ENCODE measurements at places on chromosomes 4 and X.

DNA sequence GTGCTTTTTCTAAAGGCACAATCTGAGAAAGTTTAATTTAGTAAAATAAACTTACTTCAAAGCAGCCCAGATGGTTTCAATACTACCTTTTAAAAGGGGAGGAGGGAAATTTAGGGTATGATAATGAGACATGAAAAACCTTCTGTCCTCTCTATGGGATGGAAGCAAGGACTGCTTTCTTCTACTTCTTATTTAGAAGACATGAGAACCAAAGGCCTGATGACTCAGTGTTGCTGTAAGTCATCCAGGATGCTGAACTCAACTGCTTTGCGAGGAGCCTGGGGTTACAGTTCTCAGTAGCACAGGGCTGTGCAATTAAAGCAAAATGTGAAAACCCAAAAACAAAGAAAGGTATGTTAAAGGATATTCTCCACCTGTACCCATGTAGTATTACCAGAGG, 140.8 kb upstream of the EDNRA start:
- DNase-seq: no peak

DNA sequence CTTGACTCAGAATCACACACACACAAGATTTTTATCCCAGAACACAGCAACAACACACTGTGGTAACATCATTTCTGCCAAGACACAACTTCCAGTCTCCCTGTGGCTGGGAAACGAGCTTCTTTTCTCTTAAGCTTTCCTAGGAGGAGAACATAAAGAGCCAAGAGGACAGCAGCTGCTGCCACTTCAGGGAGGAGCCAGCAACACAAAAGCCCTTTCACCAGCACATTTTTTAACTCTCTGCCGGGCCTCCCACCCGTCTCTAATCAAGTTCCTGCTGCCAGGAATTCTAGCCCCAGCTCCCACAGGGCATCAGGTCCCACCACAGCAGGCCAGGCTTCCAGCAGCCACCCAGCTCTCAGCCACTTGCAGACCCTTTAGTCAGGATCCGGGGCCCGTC, 22.4 kb downstream of the FAT1 start:
- DNase-seq: peak; percentile 92

GRCh38 chrX:148259990-148260389, 240.4 kb upstream of the AFF2 start:
- DNase-seq: no peak

GRCh38 chr4:71270901-71271300, 67.9 kb upstream of the SLC4A4 start:
- peak; percentile 11 for DNase-seq

- DNase-seq: no peak
Observed at GRCh38 chr4:102860611-102861324, 8.0 kb upstream of the CISD2 start.

DNA sequence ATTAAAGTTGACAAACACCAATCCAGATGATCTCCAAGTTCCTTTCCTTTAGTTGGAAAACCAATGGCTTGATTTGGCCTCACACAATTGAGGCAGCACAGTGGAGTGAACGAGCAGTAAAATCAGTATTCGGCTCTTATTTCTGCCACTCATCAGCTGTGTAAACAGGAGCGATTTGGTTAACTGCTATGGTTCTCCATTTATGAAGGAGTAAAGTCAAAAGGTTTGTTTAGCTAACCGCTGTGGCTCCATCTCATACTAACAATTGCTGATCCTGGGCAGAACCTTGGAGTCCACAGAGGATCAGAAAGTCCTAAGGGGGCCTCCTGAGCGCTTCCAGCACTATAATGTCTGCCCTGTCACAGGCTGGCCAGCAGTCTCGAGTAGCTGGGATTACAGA, 54.5 kb upstream of the EXOC1L start:
- no peak for DNase-seq

GRCh38 chr4:21276046-21276445, 575.8 kb downstream of the PACRGL start:
- no peak for DNase-seq

DNA sequence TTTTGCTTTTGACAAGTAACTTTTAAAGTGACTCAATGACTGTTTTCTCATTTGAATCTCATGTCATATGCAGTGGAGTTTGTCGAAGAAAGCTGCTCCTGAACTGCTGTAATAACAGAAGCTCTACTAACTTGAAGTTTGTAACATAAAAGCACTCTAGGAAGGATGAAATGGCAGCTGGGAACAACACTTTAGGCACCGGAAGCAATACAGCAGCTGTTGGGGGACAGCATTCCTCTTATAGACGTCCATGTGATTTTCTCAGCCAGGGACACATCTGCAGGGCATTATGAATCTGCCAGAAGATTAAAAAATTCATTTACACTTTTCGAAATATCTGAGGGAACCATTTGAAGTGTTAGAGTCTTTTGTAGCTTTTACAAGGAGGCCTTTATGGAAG, 1035.8 kb downstream of the ADGRL3 start:
- DNase-seq: no peak

DNA sequence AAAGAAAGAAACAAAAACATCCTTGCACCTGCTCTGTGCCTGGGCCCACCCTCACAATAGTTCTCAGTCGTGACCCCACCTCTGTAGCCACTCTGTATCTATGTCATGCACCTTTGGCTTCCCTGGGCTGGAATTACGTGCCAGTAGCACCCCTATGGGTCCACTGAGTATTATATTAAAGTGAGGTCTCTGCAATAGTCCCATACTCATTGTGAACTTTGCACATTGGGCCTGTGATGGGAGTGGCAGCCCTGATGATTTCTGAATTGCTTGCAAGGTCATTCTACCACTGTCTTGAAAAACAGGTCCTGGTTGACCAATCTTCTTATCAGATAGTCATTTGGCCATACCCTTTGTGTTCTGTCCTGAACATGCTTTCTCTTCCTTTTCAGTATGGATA, 1012.1 kb downstream of the RAB28 start:
- DNase-seq: no peak

- no peak for DNase-seq
Observed at GRCh38 chr4:7018281-7018680, 24.9 kb upstream of the TADA2B start.

GRCh38 chr4:13498469-13498868, 14.3 kb upstream of the RAB28 start:
- no peak for DNase-seq

DNA sequence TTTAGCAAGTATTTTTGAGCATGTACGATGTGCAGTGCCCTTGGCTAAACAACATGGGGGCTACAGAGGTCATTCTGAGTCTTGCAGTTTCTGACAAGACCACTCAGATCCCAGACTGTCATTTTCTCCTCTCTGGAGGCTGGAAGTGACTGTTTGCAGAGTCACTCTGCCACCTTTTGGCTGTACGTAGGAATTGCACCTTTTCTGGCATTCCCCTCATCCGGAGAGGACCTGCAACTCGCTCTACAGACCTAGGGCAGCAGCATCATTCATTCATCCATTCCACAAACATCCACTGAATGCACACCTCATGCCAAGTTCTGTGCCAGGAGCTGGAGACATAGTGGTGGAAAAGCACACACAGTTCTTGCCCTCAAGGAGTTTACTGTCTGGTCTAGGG, 160.4 kb upstream of the GPR101 start:
- peak; percentile 87 for DNase-seq

DNA sequence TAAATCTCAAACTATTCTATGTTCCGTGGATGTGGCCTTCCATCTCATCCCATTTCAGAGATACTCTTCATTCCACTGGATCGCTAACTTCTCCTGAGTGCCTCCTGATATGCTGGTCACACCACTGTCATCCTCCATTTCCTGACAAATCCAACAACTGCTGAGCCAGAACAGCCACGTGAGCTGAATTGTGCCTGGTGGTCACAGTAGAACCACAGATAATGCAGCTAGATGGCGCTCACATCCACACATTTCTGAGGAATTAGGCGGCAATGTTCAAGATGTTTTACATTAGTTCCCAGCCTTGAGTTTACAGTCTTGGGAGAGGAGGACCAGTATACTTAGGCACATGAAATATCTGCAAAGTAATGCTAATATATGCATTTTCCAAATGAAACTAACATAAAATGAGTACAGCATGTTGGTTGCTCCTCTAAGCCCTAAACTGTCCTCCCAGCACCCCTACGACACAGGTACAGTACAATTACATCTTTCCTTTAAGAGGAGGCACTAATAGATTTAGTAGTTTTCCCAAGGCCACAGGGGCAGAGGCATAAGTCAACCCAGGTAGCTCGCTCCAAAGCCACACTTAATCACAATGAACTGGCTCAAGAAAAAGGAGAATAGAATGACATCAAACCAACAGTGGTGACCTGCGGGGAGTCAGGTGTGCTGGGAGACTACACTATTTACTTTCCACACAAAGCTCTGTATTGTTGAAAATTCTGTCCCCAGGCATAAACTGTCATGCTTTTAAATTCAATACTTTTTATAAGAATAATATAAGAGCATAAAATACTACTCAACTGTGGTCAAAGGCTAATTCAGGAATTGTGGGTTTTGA, 134.2 kb downstream of the CHIC2 start:
- peak; percentile 84 for DNase-seq

DNA sequence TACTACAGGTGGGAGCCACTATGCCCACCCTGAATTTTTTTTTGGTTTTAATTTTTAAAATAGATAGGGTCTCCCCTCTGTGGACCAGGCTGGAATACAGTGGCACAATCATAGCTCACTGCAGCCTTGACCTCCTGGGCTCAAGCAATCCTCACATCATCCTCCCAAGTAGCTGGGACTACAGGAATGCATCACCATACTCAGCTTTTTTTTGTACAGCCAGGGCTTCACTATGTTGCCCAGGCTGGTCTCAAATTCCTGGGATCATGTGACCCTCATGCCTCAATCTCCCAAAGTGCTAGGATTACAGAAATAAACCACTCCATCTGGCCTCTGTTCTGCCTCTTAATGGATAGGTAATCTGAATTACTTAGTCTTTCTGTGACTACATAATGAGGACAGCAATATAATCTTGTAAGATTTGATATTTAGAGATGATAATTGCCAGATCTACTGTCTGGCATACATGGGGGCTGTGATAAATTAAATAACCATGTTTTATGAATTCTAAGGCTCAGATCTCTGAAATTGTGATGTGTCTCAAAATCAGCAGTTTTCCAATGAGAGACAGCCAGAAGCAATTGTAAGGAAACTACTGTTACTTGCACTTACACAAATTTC, 26.7 kb downstream of the PDS5A start:
- DNase-seq: no peak

DNA sequence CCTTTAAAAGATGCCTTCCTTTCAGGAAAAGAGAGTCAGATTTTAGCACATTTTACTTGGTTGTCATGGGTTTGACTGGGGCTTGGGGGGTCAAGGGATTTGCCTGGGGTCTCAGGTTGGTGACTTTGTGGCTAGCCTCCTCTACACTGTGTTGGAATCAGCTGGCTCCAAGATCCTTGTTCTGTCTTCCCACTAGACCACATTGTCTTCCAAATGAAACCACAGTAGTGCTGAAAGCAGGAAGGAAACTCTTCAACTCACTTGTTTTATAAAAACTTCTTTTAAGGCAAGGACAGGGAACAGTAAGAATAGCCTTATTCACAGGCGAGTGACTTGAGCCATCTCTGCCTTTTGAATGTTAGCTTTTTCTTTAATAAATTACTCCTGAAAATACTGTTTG, 37.0 kb upstream of the OTUD4 start:
- DNase-seq: no peak

GRCh38 chr4:165060938-165061337, 7.3 kb downstream of the TRIM75 start:
- no peak for DNase-seq

- DNase-seq: no peak
Observed at GRCh38 chr4:151315212-151315886, 10.1 kb downstream of the SH3D19 start.

- DNase-seq: peak; percentile 63
Observed at GRCh38 chr4:128287141-128287870, at the start of gene PGRMC2. Gene PGRMC2 (minus strand): TSS chr4:128287813. CDS start chr4:128287790, 23 bp downstream.

DNA sequence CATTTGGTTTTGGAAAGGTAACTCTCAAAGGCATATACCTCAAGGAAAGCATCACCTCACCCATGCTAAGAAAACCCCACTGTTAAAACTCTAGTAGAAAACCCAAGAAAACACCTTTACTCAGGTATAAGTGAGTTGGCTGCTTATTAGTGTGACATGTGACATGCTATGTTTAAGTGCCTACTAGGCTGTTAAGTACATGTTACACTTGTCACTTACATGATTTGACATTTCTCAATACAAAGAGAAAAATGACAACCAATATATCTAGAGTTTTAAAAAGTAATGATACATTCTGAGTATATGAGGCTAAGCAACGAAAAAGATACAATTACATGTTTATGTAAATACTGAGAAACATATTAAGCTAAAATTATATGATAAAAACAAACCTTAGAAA, 1548.3 kb upstream of the TENM3 start:
- DNase-seq: no peak

DNA sequence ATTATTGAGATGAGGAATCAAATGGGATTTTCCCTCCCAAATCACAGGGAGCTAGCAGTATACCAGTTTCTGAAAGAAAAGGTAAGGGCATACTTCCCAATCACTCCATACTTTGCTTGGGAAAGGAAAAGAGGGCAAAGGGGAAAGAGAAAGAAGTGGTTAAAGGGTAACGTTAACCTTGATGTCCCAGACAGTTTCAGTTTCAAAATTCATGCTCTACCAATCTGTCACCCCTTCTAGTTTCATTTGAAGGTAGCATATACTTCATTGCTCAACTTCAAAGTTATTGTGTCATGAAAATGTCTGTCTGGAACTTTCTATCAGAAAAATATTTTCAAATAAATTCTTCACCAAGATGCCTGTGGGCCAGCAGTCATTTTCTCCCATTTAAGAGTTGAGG, 16.0 kb downstream of the TNMD start:
- no peak for DNase-seq

DNA sequence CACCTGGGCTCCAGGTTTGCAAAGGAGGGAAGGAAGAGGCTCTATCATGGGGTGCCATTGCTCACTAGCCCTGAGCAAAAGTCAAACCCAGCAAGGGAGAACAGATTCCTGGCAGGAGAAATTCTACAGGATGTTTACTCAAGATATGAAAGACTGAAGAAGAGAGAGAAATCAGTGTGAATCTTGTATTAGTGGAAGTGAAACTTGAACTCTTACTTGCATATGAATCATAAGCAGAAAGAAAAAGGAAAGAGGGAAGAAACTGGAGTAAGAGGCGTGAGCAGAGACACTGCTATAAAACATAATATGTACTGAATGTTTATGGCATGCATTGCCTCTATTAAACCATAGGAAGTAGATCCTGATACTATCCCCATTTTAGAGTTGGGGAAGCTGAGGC, 60.9 kb downstream of the C4orf46 start:
- no peak for DNase-seq

DNA sequence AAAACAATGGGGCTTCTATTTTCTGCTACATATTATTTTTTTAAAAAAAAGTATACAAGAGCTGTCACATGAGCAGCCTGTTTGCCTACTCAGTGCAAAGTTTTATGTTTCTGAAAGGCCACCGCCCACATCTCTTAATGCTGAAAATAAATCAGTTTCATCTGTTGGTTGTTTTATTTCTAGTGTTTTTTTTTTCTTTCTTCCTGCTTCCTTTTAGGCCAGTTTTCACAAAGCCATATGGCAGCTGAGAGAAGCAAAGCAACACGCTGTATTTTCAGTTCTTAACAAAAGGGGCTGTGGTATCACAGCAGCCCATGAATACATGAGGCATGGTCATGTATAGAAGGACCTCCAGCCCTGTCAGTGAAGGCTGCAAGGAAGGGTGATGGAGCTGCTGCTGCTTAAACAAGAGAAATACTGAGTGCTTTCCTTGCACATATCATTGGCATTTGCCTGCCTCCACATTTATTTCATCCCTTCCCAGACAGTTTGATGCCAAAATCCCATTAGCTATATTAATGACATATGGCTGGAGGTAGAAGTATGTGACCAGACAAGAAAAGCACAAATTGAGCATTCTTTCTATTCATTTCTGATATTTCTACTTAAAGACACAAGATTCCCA, 172.5 kb downstream of the PCDH18 start:
- no peak for DNase-seq

- DNase-seq: no peak
Observed at GRCh38 chr4:93187466-93187865, 641.1 kb upstream of the ATOH1 start.

Measured in ELF-1 (cell line).